ENCODE measurements at places on chromosomes 13 and 19. TPM values are rescaled to one million over a fixed set of nuclear protein-coding genes. Genes with fewer than 3 reads are reported as not detected.

Gene DHDH
- total RNA-seq: not detected

DNA sequence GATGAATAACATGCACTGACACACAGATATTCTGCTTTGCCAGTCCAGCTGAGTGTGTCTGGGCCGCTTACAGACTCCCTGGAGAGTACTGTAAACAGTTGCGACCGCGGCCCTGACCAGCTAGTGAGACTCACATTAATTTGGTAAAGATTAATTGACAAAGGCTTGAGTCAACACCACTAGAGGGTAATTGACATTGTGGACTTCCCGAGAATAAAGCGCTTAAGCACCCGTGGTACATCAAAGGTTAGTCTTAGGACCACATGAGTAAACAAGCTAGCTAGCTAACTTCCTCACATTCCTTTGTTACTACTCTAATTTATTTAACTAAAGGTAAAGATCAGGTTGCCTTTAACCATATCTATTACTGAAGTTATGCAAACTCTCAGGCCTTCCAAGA lies 624.4 kb upstream of the ARGLU1 start:
- DNase-seq: no peak
- H3K4me3 ChIP-seq: no peak overlapping the region
- H3K4me1 ChIP-seq: no peaks in the 10 kb centered on the region
- H3K27me3 ChIP-seq: no peaks in the 10 kb centered on the region
- no peaks in the 10 kb centered on the region for H3K36me3 ChIP-seq
- no peak overlapping the region for H3K27ac ChIP-seq

DNA sequence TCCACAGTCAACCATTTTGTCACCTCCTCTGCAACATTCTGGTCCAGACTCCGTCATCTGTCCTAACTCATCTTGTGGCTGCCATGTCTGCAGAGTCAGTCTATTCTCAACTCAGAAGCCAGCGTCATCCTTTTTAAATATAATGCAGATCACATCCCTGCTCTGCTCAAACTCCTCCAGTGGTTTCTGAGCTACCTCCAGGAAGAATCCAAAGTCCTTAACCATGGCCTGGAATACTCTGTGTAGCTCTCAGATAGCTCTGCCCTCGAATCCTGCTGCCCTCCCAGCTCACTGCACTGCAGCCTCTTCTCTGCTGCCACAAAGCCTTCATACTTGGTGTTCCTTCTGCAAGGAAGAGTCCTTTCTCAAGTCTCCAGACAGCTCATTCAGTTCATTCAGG lies 190.8 kb downstream of the FOXO1 start:
- no peak overlapping the region for H3K4me3 ChIP-seq
- peaks cover 1% of the 10 kb centered on the region for H3K36me3 ChIP-seq
- H3K4me1 ChIP-seq: no peaks in the 10 kb centered on the region
- no peak for DNase-seq
- H3K27me3 ChIP-seq: peaks cover 3% of the 10 kb centered on the region

DNA sequence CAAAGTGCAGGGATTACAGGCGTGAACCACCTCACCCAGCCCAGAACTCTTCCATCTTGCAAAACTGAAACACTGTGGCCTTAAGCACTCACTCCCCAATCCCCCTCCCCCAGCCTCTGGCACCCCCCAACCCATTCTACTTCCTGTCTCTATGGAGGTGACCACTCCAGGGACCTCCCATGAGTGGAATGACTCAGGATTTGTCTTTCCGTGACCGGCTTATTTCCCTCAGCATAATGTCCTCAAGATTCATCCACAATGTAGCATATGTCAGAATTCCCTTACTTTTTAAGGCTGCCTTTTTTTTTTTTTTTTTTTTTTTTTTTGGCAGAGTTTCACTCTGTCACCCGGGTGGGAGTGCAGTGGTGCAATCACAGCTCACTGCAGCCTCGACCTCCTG lies 3.6 kb upstream of the F2RL3 start:
- H3K36me3 ChIP-seq: peaks cover 14% of the 10 kb centered on the region
- no peaks in the 10 kb centered on the region for H3K4me1 ChIP-seq
- no peak overlapping the region for H3K4me3 ChIP-seq
- no peak overlapping the region for H3K27ac ChIP-seq
- no peaks in the 10 kb centered on the region for H3K27me3 ChIP-seq
- DNase-seq: no peak

Gene ZNF324B
- 15.1 TPM for total RNA-seq

Gene PLPPR2
- 2.0 TPM for total RNA-seq

Data from activated T-helper 1 cell treated with anti-CD3 and anti-CD28 coated beads, Interleukin-12 subunit alpha, Interleukin-12 subunit beta, Interleukin-2, Interleukin-4 antibody, amounts not matched to agents 30 ng/mL and 10 ng/mL and 1 ng/mL, durations not matched to agents 14 hours and 24 hours and 36 hours (primary cell).